Iris pigment epithelial cell (primary cell): ENCODE measurements at places on chromosomes 7 and 10.

DNA sequence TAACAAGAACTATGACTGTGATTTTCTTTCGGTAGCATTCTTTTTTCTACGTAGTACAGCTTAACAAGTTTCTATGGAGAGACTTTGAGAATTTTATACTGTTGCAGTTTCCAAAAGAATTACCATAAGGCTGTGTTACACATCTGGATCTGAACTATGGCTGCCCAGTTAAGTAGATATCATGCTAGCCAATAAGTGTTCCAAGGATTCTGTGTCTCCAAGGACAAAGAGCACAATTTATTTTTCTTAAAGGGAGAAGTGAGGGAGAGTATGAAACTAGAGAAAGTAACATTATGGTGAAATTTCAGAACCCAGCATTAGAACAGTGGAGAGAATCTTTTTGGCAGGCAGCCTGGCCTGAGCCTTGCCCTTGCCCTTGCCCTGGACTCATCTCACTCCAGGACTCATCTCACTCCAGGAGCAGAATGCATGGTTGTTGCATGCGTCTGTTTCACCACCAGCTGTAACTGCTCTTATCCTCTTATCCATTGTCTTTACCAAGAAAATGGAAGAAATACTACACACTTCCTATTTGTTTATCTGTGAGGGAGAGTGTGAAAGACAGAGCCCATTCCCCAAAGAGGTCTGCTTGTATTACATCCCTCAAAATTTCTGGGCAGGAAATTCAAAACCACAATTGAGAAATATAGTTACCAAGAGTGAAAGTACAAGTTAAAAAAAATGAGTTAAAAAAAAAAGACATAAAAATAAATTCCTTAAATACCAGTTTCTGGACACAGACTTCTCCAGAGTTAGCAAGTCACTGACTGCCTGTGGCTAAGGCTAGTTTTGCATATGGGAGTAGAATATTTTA, 1067.5 kb downstream of the NRG3 start:
- no peak for DNase-seq

GRCh38 chr7:7897509-7897908, 71.1 kb upstream of the GLCCI1 start:
- no peak for DNase-seq

- peak; percentile 53 for DNase-seq
These were observed 1421.2 kb upstream of the CELF2 start for GRCh38 chr10:9596368-9596920.

DNA sequence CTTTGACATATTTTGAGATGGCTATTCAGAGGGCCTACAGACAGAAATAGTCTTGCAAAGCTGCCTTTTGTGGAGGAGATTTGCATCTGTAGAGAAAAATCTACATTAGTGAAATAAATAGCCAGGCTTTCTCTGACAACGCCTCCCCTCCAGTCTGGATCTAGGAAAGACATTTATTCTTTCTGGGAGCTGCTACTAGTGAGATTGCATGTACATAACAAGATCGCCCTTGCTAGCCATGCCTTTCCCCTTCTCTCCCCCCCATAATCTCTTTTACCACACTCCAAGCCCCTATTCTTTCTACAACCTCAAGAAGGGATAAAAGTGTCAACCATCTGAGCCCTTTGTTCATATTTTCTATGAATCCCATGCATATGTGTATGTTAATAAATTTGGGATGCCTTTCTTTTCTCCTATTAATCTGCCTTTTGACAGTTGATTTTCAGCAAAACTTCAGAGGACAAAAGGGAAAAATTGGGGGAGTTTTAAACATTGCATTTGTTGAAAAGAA, 194.2 kb downstream of the SNX13 start:
- no peak for DNase-seq

- DNase-seq = no peak
These were observed 30.8 kb upstream of the SH2B2 start for GRCh38 chr7:102255916-102256315.

DNA sequence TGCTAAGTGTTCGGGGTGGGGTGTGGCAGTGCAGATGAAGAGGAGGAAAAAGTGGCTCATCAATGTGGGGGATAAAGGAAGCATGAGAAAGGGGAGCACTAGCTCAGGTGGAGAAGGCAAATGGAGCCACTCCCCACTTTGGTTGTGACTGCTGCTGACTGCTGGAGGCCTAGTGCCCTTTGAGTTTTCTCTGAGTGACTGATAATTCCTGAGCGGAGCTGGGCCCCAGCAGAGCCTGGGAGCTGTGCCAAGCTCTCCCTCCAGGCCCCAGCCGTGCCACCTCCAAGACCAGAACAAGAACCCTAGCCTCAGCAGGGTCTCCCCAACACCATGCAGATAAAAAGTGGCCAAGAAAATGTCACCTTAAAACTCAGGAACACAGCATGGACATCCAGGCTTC, 9.7 kb upstream of the RASSF4 start:
- no peak for DNase-seq

DNA sequence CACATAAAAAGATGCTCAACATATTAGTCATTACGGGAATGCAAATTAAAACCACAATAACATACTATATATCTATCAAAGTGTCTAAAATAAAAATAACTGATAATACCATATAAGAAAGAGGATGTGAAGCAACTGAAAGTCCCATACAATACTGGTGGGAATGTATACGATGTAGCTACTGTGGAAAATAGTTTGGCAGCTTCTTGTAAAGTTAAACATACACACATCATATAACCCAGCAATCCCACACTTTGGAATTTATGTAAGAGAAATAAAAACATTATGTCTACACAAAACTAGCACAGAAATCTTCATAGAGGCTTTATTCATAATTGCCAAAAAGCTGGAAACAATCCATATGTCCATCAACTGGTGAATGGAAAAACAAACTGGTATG, 10.5 kb upstream of the COMMD3 start:
- DNase-seq = no peak

- peak; percentile 71 for DNase-seq
These were observed 15.1 kb downstream of the LRRC20 start for GRCh38 chr10:70367195-70367796.

DNA sequence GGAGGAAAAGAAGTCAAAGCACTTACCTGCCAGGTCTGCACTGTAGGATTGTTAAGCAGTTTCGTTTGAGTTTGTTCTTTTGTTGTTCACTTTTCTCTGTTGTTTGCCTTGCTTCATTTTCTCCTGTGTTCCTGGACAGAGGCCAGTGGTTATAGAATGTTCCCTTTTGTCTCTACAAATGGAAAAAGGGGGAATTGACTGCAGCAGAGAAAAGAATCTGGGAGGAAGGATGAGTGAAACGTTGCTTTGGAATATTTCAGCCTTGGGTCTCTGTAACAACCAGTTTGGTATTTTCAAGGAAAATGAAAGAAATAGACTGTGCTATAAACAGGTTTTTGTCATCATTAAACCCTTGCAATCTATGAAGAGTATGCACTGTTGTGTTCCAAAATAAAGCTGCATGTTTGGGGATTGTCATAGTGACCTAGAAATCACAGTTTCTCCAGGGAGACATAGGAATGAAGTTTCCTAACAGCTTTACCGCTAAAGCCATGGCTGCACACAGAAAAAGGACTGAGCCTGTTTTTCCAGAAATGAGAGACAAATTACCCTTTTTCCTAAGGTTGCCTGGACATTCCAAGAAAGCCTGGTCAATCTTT, 60.8 kb upstream of the HABP2 start:
- DNase-seq = no peak

- DNase-seq = peak; percentile 99
These were observed 18.7 kb downstream of the LCOR start for GRCh38 chr10:96850825-96851224.

- DNase-seq = no peak
These were observed 16.7 kb downstream of the SLIT1 start for GRCh38 chr10:97169063-97169462.

DNA sequence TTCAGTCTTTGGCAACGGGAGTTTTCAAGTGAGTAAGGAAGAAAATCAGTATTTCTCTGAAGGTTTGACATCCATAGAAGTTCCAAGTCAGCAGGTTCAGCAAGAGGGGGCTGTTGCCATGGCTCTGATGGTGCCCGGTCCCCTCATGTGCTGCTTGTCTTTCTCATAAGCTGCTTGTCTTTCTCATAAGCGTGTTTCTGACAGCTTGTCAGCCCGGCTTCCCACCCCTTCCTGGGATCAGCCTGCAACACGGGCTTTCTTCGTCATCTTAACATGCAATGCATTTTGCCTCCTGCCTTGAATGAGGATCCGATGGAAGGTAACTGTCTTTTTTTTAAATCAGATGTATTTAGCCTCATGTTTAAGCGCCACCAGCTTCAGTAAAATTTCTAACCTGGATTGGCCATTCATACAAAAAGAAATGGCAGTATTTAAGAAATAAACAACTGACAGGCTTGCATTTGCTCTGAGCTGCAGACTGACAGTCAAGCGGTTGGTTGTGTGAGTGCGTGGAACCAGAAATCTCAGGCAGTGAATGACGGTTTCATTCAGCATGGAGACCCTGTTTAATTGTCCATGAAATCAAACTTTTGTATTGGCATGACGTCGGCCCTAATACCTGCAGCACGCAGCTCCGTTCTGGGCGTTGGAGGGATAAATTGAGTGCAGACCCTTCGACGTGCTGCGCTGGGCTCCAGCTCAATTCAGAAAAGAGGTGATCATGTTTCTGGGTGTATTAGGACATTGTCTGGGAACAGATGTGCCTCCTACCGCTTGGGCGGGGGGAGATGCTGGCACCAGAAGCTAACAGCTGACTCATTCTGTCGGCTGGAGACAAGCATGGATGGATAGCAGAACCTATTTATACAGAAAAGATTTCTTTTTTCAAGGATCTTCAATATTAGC, 454.7 kb upstream of the FOXK1 start:
- no peak for DNase-seq

- DNase-seq = peak; percentile 59
These were observed 276.9 kb downstream of the BAMBI start for GRCh38 chr10:28954211-28954610.

- no peak for DNase-seq
These were observed 53.7 kb downstream of the TAF3 start for GRCh38 chr10:7872041-7872442.

- peak; percentile 0 for DNase-seq
These were observed 644.4 kb downstream of the GRM8 start for GRCh38 chr7:126608339-126608776.

DNA sequence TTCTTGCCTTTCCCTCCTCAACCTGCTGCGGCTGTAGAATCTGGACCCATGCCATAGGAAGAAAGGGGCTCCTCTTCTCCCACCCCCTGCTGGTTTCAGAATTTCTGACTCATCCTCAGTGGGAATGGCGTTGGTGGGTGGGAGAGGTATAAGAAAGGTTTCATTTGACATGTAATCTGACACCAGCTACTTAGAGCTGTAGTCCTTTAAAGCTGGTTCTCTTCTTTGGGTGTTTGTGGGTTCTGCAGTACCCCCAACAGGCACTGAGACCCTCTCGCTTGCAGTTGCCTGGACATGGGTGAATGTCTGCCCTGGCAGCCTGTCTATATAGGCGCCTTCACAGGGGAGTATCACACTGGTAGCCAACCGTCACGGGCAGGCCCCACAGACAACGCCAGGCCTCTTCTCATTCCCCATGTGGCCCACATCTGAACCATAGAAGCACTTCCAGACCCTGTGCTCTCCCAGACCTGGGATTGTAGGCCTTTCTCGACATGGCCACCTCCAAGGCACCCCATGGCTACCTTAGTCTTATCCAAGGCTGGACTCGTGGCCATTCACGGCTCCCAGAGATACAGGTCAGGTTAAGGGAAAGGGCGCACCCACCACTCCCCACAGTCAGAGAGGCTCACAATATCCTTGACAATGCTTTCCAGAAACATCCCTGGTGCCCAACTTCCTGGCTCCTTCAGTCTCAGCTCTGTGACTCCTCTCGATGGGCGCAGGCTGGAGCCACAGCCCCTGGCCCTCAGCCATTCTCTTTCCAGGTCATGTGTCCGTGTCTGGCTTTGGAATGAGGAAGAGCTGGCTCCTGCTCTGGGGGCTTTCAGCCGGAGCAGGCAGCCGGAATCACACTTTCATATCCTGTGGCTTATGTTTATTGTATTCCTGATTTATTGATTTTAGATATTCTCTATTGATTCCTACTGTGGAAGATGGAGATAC, 17.5 kb downstream of the ZNF862 start:
- DNase-seq = peak; percentile 89

DNA sequence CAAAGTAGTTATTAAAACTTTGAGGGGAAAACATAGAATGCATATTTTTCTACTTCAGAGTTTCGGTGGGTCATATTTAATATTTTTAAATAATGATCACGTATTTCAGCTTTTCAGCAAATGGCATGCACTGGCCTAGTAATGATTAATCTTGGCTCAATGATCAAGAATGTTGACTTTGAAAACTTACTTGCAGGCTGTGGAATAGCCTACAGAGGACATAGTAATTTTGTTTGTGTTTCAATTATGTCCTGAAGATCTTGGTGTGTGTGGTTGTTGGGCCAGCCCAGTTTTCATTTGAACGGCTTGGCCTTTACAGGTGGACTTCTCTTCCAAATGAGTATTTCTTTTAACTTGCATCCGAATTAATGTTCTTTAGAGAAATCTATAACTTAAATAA, 35.1 kb downstream of the ADD3 start:
- no peak for DNase-seq

DNA sequence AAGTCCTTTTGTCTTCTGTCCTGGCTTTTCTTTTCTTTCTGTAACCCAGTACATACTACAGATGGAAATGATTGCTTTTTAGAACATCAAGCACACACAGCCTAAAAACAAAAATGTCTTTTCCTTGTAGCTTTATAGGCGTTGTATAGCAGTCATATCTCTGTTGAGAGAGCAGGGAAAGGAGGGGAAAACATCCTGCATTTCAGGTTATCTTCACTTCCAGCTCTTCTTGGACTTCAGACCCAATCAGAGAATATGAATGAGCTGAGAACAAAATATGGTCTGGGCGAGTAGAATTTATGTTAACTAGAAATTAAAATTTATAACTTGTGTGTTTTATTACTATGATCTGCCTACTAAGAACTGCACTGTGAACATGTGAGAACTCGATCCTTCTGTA, 14.7 kb downstream of the TMEM60 start:
- DNase-seq = no peak

DNA sequence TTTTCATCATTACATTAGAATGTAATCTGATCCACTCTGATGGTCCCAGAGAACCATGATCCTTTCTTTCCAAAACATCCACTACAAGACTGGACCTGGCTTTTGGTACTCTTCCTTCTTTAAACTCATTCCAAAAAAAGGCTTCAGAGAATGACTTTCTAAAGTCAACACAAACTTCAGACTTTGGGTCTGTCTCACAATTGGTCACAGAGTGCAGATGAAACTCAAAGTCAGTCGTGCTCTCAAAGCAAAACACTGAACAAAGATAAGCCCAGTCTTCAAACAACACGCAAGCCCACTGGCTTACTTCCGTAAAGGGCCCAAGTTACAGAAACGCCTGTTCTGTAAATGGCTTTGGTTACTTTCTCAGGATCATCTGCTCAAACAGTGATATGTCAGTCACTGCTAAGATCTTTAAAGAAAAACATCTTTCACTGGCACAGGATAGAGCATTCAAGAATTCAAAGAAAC, 250.9 kb upstream of the MKLN1 start:
- DNase-seq = peak; percentile 41

- peak; percentile 30 for DNase-seq
These were observed 58.9 kb upstream of the LBX1 start for GRCh38 chr10:101287997-101288635.

GRCh38 chr10:79393221-79393923, 46.1 kb downstream of the PPIF start:
- no peak for DNase-seq
